Left ventricle myocardium inferior (tissue), 1 donor: ENCODE measurements at places on chromosomes 2 and 18. TPM values are rescaled to one million over a fixed set of nuclear protein-coding genes. Genes with fewer than 3 reads are reported as not detected.
A peak's percentile ranks its signal among the peaks of the same experiment; 100 is the strongest.

GRCh38 chr2:19669559-19669958, 232.2 kb downstream of the TTC32 start:
- DNase-seq, result no peak

DNA sequence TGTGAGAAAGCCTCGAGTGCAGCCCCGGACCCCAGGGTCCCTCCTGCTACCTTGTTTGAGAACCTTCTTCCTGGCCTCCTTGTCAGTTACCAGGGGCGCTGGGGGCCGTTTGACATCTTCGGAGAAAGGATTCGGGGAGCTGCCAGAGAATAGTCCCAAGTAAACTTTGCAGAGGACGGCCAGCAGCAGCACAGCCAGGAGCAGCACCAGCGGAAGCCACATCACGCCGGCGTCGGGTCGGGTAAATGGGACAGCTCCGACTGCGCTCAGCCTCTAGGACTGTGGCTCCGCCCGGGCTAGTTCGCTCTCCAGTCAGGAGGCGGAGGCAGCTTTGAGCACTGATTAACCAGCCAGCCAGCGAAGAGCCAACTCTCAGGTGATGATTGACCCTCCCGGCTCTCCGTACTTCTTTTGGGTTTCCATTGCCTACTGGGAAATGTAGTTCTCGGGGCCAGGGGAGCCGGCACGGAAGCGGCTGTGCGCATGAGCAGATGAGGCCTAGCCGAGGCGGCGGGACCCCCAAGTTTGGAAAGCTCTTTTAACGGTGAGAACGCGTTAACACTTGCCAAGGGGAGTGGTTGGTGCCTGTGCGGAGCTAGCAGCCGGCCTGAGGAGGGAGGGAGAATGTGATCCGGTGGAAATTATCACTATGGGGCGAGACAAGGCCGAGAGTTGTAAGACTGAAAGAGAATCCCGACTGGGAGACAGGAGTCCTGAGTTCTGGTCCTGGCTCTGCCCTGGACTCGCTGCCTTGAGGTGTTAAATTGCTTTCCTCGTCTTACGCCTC, at the start of the genes ELMOD3 and RETSAT:
Gene ELMOD3, plus strand, starts transcription at position 484 of the 787 bp plus-strand sequence. CDS start 2,430 bp downstream, outside the sequence.
Gene RETSAT, minus strand, starts transcription at position 243 of the 787 bp plus-strand sequence. Its CDS starts 21 bp downstream, at position 222.
- peak; percentile 95 for DNase-seq

DNA sequence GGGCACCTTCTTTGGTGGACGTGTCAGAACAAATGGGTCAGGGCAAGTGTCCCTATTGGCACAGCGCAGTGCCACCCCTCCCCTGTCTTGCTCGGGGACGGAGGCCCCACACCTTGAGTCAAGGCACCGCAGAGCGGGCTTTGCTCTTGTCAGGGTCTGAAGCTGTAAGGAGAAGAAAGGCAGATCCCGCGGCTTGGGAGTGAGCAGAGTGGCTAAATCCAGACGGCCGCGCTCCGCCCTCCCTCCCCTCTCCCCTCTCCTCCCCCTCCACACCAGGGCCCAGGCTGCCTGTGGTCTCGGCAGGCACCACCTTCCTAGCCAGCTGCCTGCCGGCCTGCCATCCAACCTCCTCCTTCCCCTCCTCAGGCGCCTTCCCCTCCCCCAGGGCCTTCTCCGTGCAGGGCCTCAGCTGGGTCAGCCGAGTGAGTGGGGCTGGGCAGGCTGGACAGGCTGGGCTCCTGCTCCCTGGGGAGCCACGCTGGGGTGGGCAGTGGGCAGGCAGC, 25.8 kb downstream of the SPEG start:
- DNase-seq, result peak; percentile 77

- DNase-seq, result no peak
These were observed 79.6 kb downstream of the MSTN start for GRCh38 chr2:189982780-189983394.

GRCh38 chr18:79246309-79247108, 149.2 kb upstream of the NFATC1 start:
- DNase-seq, result peak; percentile 71

GRCh38 chr2:64212346-64212745, 68.1 kb upstream of the PELI1 start:
- no peak for DNase-seq

SERPINB2 gene
- total RNA-seq, result not detected

DNA sequence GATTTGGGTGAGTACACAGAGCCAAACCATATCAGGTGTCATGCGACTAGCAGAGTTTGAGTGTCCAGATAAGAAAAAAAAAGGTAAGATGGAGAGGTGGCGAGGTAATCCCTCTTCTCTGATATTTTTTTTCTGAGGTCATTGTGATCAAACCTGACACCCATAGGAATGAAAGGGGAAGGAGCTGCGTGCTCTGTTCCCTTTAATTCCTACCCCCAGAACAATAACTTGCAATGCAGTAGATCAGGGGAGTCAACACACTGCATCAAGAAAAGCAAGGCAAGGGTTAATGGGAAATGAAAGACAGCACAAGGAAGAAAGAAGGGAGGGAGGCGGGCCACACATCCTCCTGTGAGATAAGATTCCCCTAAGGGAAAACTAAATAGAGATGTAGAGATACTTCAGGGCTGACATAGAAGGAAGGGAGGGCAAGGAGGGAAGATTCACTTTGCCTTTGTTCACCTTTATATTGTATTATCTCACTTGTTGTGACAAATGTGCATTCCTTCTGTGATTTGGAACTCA, 132.8 kb downstream of the CD226 start:
- no peak for DNase-seq

DNA sequence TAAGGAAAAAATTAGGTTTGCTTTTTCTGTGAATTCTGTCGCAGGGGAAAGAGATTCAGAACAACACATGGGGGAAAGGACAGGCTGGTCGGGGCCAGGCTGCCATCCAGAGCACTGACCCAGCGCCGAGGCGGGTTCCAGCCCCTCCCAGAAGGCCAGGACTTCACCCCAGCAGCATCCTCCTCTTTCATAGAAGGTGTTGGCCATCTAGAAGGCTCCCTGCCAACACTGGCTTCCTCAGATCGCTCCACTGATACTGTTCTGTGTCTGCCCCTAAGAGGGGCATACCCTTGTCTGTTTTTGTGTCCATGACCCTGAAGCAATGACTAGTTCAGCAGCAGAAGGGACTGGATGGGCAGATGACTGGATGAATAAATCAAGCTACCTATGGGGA, 144.5 kb downstream of the HDAC4 start:
- no peak for DNase-seq

- DNase-seq, result no peak
These were observed 106.2 kb downstream of the HDAC4 start for GRCh38 chr2:239294571-239295054.

GRCh38 chr2:171390941-171391516, 42.8 kb downstream of the METTL8 start:
- no peak for DNase-seq

SP140 gene
- 1.3 TPM for total RNA-seq

DNA sequence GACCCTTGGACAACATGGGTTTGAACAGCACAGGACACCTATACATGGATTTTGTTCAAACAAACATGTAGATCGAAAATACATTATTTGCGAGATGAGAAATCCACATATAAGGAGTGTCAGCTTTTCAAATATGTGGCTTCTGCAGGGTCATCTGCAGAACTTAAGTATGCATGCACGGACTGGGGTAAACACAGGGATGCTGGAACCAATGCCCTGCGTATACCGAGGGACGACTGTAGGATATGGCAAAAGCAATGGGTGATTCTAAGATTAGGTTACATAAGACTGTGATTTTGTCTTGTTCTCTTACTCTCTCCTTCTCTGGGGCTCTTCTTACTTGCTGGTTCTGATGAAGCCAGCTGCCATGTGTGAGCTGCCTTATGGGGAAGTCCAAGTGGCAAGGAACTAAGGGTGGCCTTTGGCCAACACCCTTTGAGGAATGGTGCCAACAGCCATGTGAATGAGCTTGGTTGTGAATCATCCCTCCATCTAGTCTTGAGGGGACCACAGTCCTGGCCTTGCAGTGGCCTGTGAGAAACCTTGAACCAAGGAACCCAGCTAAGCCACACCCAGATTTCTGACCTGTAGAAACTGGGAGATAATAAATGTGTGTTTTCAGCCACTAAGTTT, 66.5 kb downstream of the EVA1A start:
- no peak for DNase-seq

GRCh38 chr2:74364533-74365505, 15.3 kb downstream of the DCTN1 start:
- DNase-seq, result no peak

DNA sequence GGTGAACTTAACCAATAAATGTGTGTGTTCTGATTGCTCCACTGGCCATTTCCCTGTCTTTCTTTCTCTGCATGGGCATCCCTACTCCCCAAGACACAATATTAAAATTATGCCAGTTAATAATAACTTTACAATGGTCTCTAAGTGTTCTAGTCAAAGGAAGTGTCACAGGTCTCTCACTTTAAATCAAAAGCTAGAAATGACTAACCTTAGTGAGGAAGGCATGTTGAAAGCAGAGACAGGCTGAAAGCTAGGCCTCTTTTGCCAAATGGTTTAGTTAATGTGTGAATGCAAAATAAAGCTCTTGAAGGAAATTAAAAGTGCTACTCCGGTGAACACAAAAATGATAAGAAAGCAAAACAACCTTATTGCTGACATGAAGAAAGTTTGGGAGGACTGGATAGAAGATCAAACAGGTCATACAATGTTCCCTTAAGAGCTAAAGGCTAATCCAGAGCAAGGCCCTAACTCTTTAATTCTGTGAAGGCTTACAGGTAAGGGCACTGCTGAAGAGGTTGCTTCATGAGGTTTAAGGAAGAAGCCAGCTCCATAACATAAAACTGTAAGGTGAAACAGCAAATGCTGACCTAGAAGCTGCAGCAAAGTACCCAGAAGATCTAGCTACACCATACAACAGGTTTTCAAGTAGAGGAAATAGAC, 44.0 kb upstream of the ARHGAP15 start:
- no peak for DNase-seq

FLACC1 gene
- total RNA-seq, result 11.8 TPM
